ENCODE measurements at places on chromosomes 11 and 22. TPM values are rescaled to one million over a fixed set of nuclear protein-coding genes. Genes with fewer than 3 reads are reported as not detected.

Gene KDM4D
- 2.5 TPM for total RNA-seq

Gene CATSPERZ
- 2.1 TPM for total RNA-seq

Gene CLTCL1
- total RNA-seq: 15.9 TPM

Gene ABCC8
- total RNA-seq: 15.7 TPM

Gene OR5B17
- not detected for total RNA-seq

Gene OR51A2
- total RNA-seq: not detected

Gene TMEM135
- total RNA-seq: 35.1 TPM

Gene PDHX
- 57.2 TPM for total RNA-seq

Gene E2F8
- total RNA-seq: 0.92 TPM

Gene KLHL35
- 23.8 TPM for total RNA-seq

Gene FAT3
- 304 TPM for total RNA-seq

Gene MS4A5
- not detected for total RNA-seq

Gene MCHR1
- 11.5 TPM for total RNA-seq

Gene MAJIN
- not detected for total RNA-seq

Gene COMT
- total RNA-seq: 46.6 TPM

Gene OR8G5
- not detected for total RNA-seq

Gene GALR3
- not detected for total RNA-seq

Gene RTN4RL2
- total RNA-seq: 0.46 TPM

Gene POTEH
- total RNA-seq: not detected

Gene PLAAT4
- 10.6 TPM for total RNA-seq

Gene HTR3B
- 0.23 TPM for total RNA-seq

Gene ATG13
- total RNA-seq: 40.4 TPM

Gene LRP5
- total RNA-seq: 13.6 TPM

Gene BARX2
- 0.23 TPM for total RNA-seq

Gene LRRC74B
- total RNA-seq: 0.46 TPM

Gene C11orf52
- total RNA-seq: 0.69 TPM

Gene BACE1-AS
- total RNA-seq: 7.2 TPM

Gene PLEKHB1
- total RNA-seq: 29.5 TPM

Gene MS4A10
- total RNA-seq: not detected

Gene OR2D2
- total RNA-seq: 1.4 TPM

Gene UQCR10
- 77.7 TPM for total RNA-seq

Gene CHRM4
- total RNA-seq: 13.4 TPM

Gene PRG3
- not detected for total RNA-seq

Gene CCDC134
- 18.9 TPM for total RNA-seq

Gene MYOD1
- not detected for total RNA-seq

Gene CSNK1E
- total RNA-seq: 154 TPM

Gene PGR
- total RNA-seq: 0.46 TPM

Gene C11orf91
- not detected for total RNA-seq

Gene SYCE3
- not detected for total RNA-seq

Gene GRM5
- 178 TPM for total RNA-seq

Gene EXT2
- total RNA-seq: 100 TPM

Gene FGF19
- total RNA-seq: 2.3 TPM

Gene PYGM
- total RNA-seq: 2.3 TPM

Gene POU2AF3
- total RNA-seq: 0.69 TPM

Gene RIMBP3B
- total RNA-seq: 1.2 TPM

Gene ARSA
- total RNA-seq: 6.9 TPM

Gene SLC5A12
- total RNA-seq: 0.46 TPM

Gene GNG3
- total RNA-seq: 99.7 TPM

Gene ZP1
- 0.46 TPM for total RNA-seq
